ENCODE measurements at places on chromosomes 16 and 17.

GRCh38 chr17:69268543-69269014 is 40.0 kb upstream of the ABCA10 start:
- no peak for DNase-seq

DNA sequence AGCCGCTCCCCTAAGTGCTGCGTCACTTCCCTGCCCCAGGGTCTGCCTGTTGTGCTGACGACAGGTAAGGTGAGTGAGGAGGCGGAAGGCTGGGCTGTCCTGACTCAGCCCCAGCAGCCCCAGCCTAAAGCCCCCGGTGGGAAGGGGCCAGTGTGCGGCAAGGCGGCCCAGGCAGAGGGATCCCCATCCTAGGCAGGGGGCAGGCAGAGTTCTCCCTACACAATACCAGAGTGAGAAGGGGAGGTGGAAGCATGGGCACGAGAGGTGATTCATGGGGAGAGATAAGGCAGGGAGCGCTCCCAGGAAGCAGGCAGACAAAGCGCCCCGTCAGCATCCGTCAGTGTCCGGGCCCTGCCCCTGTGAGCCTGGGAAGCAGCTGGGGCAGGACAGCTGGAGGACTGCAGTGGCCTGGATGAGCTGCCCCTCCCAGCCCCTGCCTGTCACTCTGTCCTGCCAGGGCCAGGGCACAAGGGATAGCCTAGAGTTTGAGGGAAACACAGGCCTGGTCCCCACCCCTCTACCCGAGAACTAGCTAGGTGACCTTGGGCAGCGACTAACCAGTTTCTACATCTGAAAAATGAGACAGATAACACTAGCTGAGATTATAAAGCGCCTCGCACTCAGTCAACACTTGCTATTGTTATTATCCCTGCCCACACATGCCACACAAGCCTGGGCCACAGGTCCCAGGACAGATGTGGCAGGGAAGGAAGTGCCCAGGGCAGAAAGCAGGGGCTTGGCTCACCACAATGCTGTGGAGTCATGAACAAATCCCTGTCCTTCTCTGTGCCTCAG is 3.8 kb downstream of the FAM83G start:
- DNase-seq = no peak

GRCh38 chr16:85716022-85716679 is 27.4 kb upstream of the GINS2 start:
- DNase-seq = no peak

GRCh38 chr17:49946964-49947584 is 21.9 kb upstream of the DLX4 start:
- DNase-seq = no peak

- no peak for DNase-seq
Measured at GRCh38 chr17:78619334-78619733, 42.1 kb upstream of the DNAH17 start.

- DNase-seq = no peak
Measured at GRCh38 chr16:1272453-1273198, 16.8 kb downstream of the TPSD1 start.

GRCh38 chr16:69413045-69413664 is 11.3 kb upstream of the CYB5B start:
- no peak for DNase-seq

GRCh38 chr17:17648762-17649161 is 32.5 kb upstream of the RAI1 start:
- DNase-seq = no peak

DNA sequence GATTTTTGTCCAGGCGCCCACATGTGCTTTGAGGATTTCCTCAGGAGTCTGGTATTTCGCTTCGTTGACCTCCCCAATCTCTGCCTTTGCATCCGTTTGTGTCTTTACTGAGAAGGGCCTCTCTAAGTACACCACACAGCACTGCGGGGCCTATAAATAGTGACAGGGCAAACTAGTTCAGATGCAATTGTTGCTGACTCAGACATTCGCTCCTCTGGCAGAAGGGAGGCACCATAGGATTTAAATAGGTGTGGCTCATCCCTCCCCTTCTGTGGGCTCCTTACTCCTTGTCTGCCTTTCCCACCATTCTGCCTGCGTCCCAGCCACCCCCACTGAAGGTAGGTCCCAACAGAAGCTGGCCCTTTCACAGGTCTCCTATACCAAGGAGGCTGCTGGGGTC is 192.3 kb downstream of the SHISA9 start:
- no peak for DNase-seq

- no peak for DNase-seq
Measured at GRCh38 chr17:63918305-63918704, 334 bp downstream of the GH1 start.

DNA sequence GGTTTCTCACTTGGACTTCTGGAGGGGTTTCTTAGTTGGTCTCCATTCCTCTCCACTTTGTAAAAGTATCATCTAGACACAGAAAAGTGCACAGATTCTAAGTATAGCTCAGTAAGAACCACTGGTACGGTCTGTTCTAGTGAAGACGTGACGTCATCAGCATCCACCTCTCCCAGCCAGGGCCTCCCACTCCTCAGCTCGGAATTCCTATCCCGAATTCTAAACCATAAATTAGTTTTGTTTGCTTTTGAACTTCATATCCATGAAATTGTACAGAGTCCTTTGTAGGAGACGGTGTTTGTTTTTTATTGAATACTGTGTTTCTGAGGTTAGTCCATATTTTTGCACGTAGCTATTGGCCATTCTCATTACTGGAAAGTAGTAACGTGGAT is 25.5 kb downstream of the FOXK2 start:
- DNase-seq = peak; percentile 30

DNA sequence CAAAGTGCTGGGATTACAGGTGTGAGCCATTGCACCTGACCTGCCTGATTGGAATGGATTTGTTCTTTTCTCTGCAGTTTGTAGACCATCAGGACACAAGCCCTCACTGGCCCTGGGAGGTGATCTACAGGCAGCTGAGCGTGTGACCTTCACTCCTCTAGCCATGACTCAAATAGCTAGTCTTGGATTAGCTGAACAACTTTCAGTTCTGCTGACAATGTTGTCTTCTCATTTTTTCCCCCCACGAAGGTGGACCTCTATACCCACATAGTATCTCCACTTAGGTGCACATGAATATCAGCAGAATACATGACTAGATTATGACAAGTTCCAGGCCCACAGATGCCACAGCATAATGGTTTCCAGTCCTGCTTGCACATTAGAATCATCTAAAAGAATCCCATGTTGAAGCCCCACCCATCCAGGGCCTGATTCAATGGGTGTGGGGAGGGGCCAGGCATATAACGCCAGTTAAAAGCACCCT is 36.8 kb downstream of the HS3ST3B1 start:
- no peak for DNase-seq

GRCh38 chr16:17497648-17498047 is 26.9 kb upstream of the XYLT1 start:
- no peak for DNase-seq

DNA sequence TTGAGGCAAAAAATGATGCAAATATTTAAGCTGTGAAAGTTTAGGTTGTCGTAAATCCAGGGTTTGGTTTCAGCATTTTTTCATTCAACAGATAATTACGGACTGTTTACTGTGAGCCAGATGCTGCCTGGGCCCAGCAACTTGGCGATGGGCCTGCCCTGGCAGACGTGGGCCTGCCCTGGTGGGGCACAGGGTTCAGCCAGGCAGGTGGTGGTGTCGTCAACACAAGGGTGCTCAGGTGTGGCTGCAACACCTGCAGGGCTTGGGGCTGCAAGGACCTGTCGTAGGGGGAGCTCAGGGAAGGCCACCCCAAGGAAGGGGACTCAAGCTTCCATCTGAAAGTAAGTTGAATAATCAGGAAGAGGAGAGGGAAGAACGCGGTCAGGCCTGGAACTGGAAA is 15.1 kb downstream of the ZC3H18 start:
- DNase-seq = no peak

DNA sequence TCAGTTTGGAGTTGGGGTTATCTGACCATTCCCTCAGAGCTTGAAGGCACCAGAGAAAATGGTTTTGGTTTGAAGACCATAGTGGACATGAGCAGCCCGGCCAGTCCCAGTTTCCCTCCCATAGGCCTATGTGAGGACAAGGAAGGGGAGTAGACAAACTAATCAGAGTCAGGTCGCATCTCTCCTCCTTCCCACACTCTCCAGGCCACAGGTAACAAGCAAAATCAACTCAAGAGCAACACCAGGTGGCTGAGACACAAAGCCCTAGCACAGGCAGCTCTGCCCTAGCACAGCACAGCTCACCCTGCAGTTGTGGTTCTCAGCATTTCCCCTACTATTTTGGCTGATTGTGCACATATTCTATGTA is 7.2 kb downstream of the SUPT4H1 start:
- DNase-seq = no peak

- no peak for DNase-seq
Measured at GRCh38 chr17:74555427-74555940, 9.6 kb upstream of the CD300C start.

DNA sequence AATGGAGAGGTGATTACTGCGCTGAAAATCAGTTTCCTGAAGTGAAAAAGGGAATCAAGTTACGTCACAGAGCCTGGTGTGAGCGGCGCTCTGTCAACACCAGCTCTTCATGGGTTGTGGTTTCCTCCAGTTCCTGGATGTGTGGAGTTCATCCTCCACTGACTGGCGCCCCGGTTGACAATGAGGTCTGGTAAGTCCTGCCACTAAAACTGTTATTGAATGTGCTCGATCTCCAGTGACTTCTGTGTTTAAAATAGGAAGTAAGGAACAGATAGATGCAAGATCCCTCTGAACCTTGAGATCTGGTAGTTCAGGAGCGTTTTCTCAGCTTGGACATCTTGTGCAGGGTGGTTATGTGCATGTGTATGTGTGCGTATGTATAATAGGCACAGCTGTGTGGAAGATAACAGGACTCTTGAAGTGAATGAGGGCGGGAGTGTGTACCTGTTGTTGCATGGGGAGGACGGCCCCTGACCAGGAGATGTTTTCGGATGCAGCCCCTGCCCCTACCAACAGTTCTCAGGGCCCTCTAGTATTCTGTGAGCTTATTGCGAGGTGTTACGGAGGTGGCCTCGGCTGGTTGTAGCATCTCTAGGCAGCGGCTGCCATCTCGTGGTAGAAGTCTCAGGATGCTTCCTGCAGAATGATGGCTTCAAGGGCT is 22.0 kb upstream of the GOT2 start:
- DNase-seq = peak; percentile 64

- peak; percentile 77 for DNase-seq
Measured at GRCh38 chr17:74210191-74211140, 2.9 kb upstream of the TTYH2 start.

GRCh38 chr16:64469906-64470702 is 651.8 kb downstream of the CDH11 start:
- DNase-seq = no peak

- no peak for DNase-seq
Measured at GRCh38 chr16:53059672-53060071, 4.9 kb downstream of the CHD9 start.

DNA sequence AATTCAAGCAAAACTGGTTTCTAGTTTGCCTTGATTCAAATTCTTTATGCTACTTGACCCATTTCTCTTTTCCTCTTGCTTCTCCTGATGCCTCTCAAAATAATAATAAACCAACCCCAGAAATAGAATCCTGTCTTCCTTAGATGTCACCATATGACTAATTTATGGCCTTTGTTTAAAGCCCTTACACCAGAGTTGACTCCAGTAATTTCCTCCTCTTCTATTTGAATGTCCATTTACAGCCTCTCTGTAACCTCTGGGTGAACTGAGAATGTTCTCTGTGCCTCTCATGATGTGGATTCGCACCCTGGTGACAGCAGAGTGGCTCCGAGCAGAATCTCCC is 31.5 kb downstream of the ZFHX3 start:
- DNase-seq = no peak
